ENCODE measurements at places on chromosomes 12 and 14.

- DNase-seq, result no peak
Measured at GRCh38 chr14:100524933-100525243, 62.3 kb downstream of the BEGAIN start.

GRCh38 chr12:43836475-43836989, 651 bp downstream of the TMEM117 start:
- no peak for DNase-seq

DNA sequence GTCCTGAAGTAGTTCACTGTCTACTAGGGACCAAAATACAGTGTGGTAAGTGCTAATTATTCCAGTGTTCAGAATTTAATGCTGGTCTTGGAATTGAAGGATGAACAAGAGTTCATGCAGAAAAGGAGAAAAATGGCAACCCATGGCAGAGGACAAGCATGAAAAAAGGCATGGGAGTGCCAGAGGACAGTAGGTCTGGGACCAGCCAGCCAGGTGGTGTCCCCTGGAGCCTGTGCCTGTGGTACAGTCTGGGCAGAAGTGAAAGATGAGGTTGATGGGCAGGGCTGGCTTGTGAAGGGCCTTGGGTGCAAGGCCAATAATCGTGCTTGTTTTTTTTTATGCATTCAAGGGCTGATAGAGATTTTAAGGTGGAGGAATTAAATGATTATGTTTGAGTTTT, 21.0 kb downstream of the C12orf75 start:
- no peak for DNase-seq

DNA sequence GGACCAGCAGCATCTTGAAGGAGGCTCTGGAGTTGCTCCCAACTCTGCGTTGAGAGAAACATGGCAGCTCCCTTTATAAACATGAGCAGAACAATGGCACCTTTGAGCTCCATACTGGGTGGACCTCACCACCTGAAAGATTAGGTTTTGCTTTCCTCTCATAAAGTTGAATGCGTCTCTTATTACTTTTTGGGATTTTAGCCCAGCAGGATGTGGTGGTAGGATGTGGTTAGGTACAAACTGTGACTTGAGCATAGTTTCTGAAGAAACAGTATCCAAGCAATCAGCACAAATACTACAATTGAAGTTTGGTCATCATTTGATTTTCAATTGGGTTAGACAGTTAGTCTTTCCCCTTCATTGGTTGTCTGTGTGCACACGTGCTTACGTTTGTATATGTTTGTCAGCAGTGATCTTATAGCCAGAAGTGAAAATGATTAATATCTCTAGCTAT, at the start of gene PRR4:
PRR4 (minus strand) TSS at position 51 of the 454 bp plus-strand sequence; CDS start at position 13, 38 bp downstream.
- no peak for DNase-seq

- DNase-seq, result no peak
Measured at GRCh38 chr14:65550779-65551643, 138.5 kb downstream of the FUT8 start.

DNA sequence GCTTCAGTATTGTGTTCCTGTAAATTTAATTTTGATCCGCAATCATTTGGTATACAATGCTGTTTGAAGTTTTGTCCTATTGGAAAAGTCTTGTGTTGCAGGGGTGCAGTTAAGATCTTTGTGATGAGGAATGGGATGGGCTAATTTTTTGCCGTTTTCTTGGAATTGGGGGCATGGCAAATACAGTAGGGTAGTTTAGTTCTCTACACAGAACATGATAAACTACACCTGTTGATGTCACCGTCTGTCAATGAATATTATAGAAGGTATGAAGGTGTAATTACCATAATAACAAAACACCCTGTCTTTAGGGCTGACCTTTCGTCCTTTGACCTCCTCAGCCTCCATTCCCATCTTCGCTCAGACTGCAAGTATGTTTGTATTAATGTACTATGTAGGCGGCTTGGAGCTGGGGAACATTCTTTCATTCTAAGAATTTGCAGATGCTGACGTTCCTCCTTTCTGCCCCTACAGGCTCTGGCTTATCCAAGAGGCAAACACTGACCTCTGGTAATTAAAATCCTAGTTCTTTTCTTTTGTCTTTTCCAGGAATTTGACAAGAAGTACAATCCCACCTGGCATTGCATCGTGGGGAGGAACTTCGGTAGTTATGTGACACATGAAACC, 1.7 kb downstream of the DYNLL1 start:
- no peak for DNase-seq

DNA sequence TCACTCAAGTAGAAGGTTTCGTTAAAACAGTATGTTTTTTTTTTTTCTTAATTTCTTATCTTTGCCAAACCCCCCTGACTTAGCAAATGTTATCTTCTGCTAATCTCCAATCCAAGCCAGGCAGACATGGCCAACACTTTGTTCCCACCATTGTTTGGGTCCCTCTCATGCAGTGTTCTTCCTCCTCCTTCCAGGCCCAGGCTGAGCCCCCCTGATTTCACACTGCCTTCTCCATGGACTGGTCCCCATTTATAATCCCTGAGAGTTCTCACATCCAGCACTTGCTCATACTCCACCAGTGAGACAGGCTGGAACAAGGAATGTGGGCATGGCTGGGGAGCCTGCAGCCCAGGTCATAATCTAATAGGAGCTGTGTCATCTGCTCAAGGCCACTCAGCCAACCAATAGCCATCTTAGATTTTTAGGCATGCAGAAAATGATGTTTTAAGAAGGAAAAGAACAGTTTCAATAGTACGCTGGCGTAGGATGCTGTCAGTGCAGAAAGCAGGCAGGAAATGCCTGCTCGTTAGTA, 238.4 kb upstream of the CCDC196 start:
- no peak for DNase-seq

DNA sequence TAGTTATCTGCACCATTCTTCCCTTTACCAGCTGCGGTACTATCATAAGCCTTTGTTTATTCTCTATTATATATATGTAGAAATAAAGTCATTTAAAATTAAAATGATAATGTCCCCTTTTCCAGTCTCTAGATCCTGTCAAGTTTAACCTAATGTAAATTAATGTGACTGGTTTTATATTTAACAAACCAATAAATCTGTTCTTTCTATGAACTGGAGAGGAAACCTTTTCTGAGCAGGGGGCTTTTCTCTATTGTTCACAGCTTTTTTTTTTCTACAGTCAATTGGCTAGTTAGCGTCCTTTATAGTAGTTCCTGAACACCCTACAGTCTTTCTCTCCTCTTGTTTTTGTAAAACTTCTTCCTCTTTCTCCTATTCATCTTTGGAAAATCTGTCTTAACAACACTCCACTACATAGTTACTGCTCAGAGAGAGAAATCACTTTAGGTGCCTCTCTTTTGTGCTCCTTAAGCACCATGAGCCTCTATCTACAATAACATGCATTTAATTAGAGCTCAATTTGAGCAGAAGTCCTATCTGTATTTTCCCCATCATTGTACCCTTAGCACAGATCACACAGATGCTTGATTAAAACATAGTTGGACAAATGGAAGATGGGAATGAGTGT, 332.6 kb upstream of the SYT1 start:
- no peak for DNase-seq

GRCh38 chr14:53273671-53274072, 120.5 kb upstream of the DDHD1 start:
- no peak for DNase-seq

DNA sequence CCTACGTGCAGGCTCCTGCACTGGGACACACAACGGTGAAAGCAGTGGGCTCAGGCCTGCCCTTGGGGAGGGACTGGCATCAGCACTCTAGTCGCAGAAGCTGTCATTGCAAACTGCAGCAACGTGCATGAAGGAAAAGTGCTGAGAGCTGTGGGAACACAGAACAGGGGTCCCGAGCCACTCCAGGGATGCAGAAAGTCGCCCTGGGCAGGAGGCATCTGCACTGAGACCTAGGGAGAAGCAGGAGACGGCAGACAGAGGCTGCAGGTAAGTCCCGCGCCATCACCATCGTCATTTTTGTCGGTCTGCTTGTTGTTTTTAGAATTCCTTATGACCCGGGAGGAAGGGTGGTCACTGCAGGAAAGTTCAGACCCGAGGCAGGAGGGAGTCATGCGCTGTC, 21.6 kb upstream of the RIMBP2 start:
- DNase-seq, result no peak

DNA sequence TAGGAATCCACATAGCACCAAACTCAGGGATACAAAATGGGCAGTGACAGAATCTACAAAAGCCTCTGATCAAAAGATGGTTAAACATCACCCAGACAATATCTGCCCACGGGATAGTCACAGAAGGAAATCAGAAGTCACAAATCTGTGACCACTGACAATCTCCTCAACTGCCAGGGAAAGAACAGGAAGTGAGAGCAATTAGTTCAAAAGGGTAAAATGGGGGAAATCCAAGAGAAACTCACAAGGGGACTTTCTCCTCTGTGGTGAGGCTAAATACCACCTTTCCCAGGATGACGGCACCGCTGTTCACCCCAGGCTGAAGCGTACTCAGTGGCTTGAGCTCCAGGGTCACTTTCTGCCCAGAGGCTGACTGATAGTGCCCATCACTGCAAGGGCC, 10.7 kb downstream of the TTC5 start:
- DNase-seq, result no peak

DNA sequence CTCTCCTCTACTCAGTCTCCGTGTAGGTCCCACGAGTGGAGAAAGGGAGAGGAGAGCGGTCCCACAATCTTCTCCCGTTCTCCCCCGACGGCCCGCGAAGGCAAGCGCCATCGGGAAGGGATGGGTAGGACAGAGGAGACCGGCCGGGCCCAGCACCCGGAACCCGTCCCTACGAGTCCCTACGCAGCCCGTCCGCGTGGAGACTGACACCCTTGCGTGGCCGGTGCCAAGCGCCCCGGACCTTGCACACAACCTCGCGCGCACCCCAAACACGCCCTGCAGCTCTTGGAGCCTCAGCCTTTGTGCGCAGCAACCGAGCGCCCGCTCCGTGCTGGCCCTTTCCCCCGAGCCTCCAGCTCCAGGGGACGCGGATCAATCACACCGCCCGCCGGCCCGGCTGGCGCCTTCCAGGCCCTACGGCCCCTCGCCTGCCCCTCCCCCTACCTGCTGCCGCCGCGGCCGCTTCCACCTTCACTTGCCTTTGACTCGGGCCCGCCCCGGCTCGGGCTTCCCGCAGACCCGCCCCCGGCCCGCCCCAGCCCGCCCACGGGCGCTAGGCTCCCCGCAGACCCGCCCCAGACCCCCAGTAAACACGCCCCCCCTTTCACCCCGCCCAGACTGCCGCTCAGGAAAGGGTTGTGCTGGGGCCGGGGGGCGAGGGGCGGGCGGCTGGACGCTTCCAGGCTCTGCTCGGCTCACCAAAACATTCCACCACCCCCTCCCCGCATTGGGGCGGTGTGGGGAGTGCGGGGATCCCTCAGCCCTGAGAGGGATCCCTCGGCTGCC, at the start of gene NDRG2:
NDRG2 (minus strand) TSS at position 477 of the 786 bp plus-strand sequence. CDS start 1,746 bp downstream, outside the sequence.
- DNase-seq, result no peak

DNA sequence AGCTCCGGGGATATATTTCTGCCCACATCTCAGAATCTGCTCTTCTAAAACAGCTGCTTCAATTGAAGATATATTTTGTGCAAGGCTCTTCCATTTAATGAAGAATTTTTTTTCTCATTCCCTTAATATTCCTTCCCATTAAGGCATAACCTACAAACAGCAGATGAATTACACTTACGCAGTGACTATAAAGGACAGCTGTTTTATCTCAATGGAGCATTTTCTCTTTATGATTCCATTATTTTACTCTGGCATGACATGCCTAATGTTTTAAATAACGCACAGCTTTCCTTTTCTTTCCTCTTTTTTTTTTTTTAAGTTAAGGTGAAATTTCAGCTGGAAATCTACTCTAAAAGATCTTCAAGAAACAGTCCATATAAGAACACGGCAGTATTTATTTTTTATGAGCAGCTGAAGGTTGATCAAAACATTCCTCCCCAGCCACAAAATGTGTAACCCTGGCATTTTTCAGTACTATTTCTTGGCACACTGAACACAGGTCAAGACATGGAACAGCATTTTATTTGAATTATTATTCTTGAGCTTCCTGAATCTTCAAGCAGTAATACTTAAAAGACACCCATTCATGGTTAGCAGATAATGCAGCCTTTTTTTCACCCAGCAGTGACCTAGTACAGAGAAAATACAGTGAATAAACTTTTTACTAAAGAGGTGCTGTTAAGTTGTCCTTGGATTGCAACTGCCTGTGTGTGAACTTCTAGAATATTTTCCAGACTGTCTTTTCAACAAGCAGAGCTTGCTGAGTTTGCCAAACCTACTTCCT, 118.1 kb upstream of the FOXN3 start:
- no peak for DNase-seq
